ENCODE measurements at places on chromosomes 11 and 22.

- DNase-seq: no peak
Observed at GRCh38 chr11:119121811-119122124, 388 bp downstream of the HINFP start.

DNA sequence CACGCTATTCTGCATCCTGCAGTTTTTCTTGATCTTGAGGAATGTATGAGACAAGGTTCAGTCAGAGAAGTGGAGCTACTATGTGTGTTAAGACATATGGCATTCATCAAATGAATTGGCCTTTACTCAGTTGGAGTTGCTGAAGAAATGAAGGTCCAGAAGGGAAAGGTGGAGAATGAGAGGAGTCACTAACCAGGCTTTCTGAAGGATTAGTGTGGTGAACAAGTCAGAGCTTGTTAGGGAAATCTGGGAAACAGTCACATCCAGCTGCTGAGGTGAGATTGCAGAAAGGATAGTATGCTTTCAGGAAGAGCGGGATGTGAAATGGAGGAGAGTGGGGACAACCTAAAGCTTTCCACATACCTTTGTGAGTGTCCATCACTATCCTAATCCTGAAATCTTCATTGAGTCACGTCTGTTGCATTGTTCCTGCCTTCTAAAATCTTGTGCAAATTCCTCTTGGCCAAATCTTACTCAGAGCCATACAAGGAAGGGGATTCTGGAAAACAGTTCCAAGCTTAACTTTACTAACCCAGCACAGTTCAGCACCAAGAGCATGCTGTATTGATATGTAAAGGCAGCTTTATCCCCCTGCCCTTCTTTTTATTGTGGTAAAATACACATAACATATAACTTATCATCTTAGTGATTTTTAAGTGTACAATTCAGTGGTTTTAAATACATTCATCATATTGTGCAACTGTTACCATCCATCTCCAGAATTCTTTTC is 11.4 kb upstream of the PITPNB start:
- peak; percentile 78 for DNase-seq

DNA sequence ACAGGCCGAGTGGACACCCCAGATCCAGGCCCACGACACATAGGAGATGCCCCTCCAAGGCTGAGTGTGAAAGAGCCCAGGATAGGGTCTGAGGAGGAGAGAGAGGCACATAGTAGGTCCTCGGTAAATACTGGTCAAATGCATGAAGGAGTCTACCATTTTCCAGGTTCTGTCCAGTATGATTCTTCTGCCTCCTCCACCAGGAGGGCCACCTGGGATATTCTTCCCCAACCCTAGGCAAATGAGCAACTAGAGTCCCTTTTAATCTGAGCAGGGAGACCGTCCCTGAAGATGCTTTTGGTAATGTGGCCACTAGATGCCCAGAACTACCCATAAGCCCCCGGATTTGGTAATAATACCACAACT is 6.7 kb downstream of the PDGFB start:
- no peak for DNase-seq

DNA sequence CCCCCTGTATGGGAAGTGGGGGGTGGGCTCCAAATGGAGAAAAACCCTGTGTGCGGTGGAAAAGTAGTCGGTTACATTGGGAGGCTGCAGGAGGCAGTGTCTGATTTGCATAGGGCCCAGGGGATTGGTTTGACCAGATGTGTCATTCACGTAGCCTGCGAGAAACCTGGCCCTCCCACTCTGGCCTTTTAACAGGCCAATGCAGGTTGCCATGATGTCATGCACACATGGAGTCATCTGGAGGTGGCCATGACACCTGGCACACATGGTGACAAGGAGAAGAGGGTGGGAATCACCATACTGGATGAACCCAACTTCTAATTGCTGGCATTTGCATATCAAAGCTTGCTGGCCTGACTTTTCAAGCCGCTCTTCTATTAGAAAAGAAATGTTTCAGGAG is 50.6 kb downstream of the FAM181B start:
- DNase-seq: no peak

DNA sequence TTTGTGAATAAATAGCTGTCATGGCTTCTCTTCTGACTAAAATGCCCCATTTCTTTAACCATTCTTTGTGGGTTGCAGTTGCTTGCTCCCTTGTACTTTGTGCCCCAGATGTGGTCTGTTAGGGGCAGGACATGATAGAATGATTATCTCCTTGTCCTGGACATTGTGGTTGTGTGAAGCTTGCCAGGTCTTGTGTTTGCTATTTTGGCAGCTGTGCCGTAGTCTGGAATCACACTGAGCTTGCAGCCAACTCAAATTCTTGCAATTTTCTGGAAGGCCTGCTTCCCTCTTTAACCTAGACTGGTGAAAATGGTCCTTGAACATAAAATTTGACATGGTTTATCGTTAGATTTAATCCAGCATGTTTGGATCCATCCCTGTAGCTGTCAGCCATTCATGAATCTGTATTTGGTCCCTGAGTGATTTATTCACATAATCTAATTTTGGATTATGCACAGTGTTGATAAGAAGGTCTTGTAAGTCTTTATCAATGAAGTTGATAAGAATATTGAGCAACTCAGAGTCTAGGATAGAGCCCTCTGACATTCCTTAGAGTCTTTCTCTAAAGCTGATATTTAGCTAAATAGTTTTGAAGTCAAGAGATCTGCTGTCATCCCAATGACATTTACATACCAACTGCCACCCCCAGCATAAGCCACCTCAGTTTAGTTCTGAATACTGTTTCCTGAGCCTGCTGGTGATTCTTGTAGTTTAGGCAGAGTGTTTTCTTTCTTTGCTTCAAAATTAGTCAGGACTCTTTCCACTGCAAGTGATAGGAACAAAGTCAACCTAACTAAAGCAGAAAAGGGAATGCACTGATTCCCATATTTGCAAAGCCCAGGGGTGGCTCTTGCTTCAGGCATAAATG is 9.8 kb downstream of the SPON1 start:
- DNase-seq: no peak

Measured in NCI-H2171 treated with DMSO at 0.1 percent for 48 hours (cell line).